ENCODE measurements at places on chromosomes 5 and 9.
A peak's percentile ranks its signal among the peaks of the same experiment; 100 is the strongest.

DNA sequence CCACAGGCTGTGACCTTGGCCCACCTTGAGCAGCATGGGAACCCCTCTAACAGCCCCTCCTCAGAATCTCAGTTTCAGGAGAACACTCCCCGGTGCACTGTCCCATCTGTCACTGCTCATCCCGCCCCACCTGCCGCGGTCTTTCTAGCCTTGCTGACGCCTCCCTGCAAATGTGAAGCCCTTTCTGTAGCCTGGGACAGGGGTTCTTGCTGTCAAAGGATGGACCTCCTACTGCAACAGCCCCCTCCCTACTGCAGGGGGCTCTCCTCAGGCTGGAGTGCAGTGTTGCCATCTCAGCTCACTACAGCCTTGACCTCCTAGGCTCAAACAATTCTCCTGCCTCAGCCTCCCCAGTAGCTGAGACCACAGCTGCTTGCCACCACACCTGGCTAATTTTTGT is 20.0 kb downstream of the OR2V1 start:
- H3K36me3 ChIP-seq = no peaks in the 10 kb centered on the region
- H3K27ac ChIP-seq = no peak overlapping the region
- H3K4me3 ChIP-seq = no peak overlapping the region
- peaks cover 2% of the 10 kb centered on the region for H3K4me1 ChIP-seq
- peaks cover 31% of the 10 kb centered on the region for H3K27me3 ChIP-seq
- no peak for DNase-seq

DNA sequence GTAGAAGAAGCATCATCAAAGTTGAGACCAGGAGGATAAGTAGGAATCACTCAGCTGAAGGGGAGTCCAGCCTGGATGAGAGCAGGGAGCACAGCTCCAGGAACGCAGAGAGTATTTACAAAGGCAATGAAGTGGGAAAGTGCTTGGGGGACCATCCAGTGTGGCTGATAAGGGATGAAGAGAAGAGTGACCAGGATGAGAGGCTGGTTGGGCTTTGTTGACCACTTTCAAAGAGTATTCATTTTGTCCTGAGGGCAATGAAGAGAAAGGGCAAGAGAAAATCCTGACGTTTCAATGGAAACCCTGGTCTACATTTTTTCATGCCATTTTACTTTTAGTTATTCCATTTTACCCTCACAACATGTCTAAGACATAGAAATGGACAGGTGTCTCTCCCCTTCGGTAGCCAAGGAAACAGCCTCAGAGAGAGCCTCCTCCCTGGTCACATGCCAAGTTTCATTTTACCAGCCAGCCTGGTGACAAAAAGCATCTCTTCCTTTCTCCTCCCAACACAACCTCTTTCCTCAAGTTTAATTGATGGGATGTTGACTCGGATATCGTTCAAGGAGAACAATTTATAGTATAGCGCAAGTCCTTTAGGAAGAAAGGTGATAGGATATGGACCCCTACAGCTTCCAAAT is 492.7 kb upstream of the CLINT1 start:
- H3K36me3 ChIP-seq = no peaks in the 10 kb centered on the region
- H3K4me3 ChIP-seq = no peak overlapping the region
- H3K27ac ChIP-seq = no peak overlapping the region
- no peak for DNase-seq
- no peaks in the 10 kb centered on the region for H3K27me3 ChIP-seq
- H3K4me1 ChIP-seq = no peaks in the 10 kb centered on the region

GRCh38 chr5:132418881-132419280 is 49.4 kb downstream of the SLC22A5 start:
- DNase-seq = no peak
- peaks cover 94% of the 10 kb centered on the region for H3K4me1 ChIP-seq
- no peaks in the 10 kb centered on the region for H3K27me3 ChIP-seq
- no peak overlapping the region for H3K4me3 ChIP-seq

DNA sequence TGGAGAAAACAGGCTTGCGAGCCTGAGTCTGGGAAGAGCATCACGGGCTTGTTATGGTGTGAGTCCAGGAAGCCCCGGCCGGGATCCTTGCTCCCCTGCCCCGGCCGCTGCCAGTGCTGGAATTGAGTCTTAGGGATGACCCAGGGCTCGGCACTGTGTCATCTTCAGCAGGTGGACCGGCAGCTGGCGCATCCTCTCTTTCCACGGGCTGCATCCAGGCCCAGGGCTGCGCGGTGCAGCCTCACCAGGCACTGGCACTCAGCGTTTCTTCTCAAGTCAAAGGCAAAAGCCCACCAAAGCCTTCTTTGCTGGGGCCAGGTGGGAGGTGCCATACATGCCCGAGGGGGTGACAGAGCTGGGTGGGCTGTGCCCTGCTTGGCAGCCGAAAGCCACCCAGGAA is 46.6 kb downstream of the COL5A1 start:
- H3K36me3 ChIP-seq = no peaks in the 10 kb centered on the region
- DNase-seq = no peak
- H3K27me3 ChIP-seq = peaks cover 3% of the 10 kb centered on the region
- no peak overlapping the region for H3K27ac ChIP-seq
- H3K4me1 ChIP-seq = peaks cover 6% of the 10 kb centered on the region
- H3K4me3 ChIP-seq = no peak overlapping the region

GRCh38 chr5:169637549-169638121 is 560 bp downstream of the DOCK2 start:
- peak; percentile 91 for DNase-seq
- H3K27me3 ChIP-seq = no peaks in the 10 kb centered on the region
- H3K36me3 ChIP-seq = peaks cover 49% of the 10 kb centered on the region
- H3K27ac ChIP-seq = peak overlapping the region; percentile 93
- peak overlapping the region; percentile 83 for H3K4me3 ChIP-seq

DNA sequence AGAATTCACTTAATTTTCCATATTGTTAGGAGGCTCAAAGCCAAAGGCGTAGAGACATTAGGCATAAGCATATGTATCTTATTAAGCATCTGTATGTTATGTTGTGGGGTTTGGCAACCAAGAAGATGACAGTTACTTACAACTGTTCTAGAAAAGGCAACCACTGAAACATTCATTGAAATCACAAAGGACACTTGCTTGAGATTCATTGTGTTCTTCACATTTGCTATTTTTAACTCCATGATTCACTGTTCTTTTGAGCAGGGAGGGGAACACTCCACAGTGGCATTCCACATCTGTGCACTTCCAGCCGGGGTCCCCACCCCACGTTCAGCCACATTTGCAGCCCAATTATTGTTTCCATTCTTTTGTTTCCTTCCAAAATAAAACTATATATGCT is 107.1 kb downstream of the PALM2AKAP2 start:
- H3K4me1 ChIP-seq = peaks cover 34% of the 10 kb centered on the region
- no peaks in the 10 kb centered on the region for H3K27me3 ChIP-seq
- H3K27ac ChIP-seq = no peak overlapping the region
- no peak overlapping the region for H3K4me3 ChIP-seq

DNA sequence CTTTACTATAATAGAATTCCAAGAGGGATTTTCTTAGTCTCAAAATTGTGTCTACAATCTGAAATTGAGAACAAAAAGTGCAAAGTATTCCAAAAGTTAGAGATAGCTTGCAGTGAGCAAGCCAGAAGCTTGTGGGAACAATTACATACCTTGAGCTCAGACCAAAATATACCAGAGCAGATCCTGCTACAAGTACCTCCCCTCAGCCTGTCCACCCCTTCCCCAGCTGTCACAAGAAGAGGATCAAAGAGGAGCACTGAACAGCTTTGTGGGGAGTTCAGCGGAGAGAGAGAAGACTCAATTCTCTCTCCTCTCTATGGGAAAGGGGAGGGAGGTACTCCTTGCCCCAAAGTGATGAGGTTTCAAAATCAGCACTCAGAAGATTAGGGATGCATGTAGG is 869.2 kb upstream of the DMAC1 start:
- H3K36me3 ChIP-seq = no peaks in the 10 kb centered on the region
- H3K27me3 ChIP-seq = no peaks in the 10 kb centered on the region
- no peak overlapping the region for H3K27ac ChIP-seq
- H3K4me1 ChIP-seq = no peaks in the 10 kb centered on the region
